RPMI8226 (cell line): ENCODE measurements at places on chromosomes 11 and 22.

GRCh38 chr11:73192272-73192671, 25.8 kb upstream of the P2RY2 start:
- DNase-seq = no peak

DNA sequence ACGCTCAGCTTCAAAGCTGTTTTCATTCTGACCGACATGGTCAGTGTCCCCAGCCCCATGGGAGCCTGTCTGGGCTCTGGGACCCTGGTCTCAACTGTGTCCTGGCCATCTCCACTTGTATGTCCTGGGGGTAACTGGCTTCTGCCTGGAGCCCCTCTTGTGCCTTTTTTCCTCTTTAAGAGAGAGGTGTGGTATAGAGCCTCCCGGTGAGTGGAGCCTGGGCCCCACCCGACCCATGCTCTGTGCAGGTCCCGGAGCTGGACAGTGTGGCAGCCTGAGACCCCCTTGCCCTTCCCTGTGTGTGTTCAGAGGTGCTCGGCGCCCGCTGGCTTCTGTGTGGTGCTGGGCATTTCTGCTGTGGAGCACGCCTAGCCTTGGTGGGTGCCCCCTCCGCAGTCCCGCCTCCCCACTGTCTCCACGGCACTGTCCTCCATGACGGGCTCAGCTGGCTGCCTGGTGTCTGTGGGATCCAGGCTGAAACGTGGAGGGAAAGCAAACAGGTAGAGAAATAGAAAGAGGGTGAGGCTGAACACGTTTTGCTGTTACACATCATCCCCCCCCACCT, 74.9 kb downstream of the PARVB start:
- DNase-seq = no peak

GRCh38 chr11:72665911-72666472, 8.2 kb downstream of the PDE2A start:
- DNase-seq = no peak

DNA sequence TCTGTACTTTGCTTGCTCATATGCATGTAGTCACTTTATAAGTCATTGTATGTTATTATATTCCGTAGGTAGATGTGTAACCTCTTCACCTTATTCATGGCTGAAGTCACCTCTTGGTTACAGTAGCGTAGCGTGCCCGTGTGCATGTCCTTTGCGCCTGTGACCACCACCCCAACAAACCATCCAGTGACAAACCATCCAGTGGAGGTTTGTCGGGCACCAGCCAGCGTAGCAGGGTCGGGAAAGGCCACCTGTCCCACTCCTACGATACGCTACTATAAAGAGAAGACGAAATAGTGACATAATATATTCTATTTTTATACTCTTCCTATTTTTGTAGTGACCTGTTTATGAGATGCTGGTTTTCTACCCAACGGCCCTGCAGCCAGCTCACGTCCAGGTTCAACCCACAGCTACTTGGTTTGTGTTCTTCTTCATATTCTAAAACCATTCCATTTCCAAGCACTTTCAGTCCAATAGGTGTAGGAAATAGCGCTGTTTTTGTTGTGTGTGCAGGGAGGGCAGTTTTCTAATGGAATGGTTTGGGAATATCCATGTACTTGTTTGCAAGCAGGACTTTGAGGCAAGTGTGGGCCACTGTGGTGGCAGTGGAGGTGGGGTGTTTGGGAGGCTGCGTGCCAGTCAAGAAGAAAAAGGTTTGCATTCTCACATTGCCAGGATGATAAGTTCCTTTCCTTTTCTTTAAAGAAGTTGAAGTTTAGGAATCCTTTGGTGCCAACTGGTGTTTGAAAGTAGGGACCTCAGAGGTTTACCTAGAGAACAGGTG, 11.1 kb downstream of the CCND1 start:
- DNase-seq = no peak

GRCh38 chr11:76588455-76589325, 81.9 kb downstream of the LRRC32 start:
- DNase-seq = peak; percentile 34

DNA sequence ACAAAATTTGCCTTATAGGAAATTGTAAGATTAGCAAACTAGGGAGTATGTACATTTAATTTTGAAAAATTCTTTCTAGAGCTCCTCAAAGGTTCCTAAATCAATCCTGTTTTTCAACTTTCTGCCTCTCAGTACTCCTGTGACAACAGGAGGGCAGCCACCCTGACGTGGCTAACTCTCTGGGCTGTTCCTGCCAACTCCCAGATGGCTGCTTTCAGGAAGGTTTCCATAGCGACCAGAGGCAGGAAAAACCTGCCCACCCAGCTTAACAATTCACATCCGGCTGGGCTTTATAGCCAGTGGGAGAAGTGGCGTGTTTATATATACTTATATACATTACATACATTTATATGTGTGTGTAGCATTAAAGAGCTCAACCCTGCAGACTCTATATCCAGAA, 26.5 kb downstream of the SGSM3 start:
- DNase-seq = no peak

- DNase-seq = no peak
These were observed 59.7 kb downstream of the FAM83F start for GRCh38 chr22:40054486-40054885.

GRCh38 chr22:46833228-46833627, 70.8 kb downstream of the TBC1D22A start:
- DNase-seq = no peak

- no peak for DNase-seq
These were observed 7.0 kb downstream of the TNNI2 start for GRCh38 chr11:1845561-1846452.

DNA sequence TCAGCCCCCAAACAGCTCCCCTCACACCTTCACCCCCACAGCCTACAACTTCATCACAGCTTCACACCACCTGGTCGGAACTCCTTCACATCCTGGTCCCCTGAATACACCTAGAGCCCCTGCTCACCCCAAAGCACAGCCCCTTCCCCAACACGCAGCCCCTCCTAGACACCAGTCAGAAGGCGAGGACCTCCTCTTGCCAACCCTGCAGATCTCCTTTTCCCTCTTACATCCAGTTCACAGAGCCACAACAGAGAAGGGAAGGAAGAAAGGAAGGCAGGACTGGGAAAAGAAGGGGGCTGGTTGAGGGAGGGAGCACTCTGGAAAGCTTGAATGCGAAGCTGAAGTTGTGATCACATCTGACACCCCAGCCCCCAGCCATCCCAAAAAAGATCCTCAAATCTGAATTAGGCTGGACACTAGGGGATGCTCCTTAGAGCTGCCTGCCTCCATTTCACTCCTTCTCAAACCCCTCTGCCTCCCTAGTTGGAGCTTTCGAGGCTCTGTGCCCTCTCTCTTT, 629 bp downstream of the CCKBR start:
- no peak for DNase-seq

DNA sequence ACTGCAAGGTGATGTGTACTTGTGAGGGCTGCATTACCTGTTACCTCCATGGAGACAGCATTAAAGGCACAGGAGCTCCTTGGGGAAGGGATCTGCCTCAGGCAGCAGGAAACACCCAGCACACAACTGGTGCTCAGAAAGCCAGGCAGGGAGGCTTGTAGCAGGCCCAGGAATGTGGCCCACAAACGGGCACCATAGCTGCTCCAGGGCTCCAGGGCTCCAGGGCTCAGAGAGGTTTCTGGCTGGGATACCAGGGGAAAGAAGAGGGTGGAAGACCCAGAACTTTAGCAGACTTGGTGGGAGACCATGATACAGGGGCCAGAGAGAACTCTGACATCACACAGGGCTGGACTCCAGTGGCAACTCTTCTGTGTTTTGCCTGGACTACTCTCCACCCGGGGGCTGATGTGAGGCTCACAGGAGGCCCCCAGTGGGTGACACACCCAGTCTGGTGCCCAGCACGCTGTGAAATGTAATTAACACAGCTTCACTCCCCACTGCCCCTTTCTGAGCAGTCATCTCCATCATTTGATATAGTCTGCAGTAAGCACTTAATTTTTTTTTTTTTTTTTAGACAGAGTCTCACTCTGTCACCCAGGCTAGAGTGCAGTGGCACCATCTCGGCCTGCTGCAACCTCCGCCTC, 14.7 kb upstream of the SULT4A1 start:
- no peak for DNase-seq

DNA sequence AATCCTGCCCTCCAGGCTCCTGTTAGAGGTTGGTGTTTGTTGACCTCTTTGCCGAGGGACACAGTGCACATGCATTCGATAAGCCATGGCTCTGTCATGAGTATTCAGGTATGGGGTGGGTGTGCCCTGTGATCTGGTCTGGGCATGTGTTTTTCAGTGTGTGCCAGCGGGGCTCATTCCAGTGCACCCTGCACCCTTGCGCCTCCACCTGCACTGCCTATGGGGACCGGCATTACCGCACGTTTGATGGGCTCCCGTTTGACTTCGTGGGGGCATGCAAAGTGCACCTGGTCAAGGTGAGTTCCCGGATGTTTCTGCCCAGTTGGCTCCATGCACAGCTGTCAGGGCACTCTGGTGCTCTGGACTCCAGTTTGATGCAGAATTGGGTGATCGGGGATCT, 44.2 kb downstream of the OTOG start:
- no peak for DNase-seq

DNA sequence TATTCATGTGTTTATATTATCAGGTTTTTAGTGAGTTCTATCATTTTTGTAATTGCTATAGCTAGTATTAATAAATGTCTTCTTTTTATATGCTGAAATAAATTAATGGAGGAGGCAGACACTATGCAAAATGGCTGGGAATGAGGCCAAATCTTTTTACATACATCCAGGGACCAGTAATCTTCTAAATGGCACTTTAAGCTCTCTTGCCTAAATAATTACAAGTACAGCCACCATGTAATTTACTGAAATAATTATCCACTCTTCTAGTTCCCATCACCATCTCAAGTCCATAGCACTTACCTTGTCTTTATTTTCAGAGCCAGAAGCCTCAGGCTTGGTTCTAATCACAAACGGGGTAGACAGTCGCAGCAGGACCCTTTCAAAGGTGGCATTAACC, 79.1 kb downstream of the GUCY1A2 start:
- DNase-seq = no peak

- no peak for DNase-seq
These were observed 5.5 kb downstream of the B3GAT1 start for GRCh38 chr11:134406264-134407185.

DNA sequence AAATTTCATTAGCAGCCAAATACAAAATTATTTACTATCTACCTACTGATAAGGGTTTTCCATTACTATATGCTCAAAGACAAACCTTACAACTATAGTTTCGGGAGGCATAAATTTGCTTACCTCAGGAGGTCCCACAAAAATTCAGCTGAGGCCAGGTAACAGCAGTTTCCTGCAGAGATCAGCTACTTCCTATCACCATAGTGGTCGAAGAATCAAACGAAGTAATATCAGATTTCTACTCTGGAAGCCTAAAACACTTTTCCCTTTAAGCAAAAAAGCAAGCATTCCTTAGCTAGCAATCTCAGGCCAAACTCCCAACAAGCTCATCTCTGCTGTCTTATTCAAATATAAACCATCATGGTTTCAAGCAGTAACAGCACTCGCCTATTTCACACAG, 3.1 kb downstream of the NAP1L4 start:
- peak; percentile 39 for DNase-seq

GRCh38 chr11:1751531-1751921, 1.1 kb upstream of the IFITM10 start:
- DNase-seq = no peak
